HFFc6 (cell line): ENCODE measurements at places on chromosomes 16 and 17. TPM values are rescaled to one million over a fixed set of nuclear protein-coding genes. Genes with fewer than 3 reads are reported as not detected.

Gene ALOX15B
- not detected in 2 replicates for total RNA-seq

Gene MARCHF10
- 0.42 to 1.2 TPM (median 0.95 TPM) in 3 replicates for total RNA-seq

Gene CRISPLD2
- total RNA-seq = 15.0 to 17.3 TPM (median 17.0 TPM) in 3 replicates

Gene KRT15
- 6.1 to 8.6 TPM (median 7.7 TPM) in 3 replicates for total RNA-seq

Gene TLCD3A
- total RNA-seq = 30.8 to 35.9 TPM (median 31.4 TPM) in 3 replicates

Gene RAB26
- 0.27 to 1.2 TPM (median 0.64 TPM) in 3 replicates for total RNA-seq

Gene TAT
- not detected in 3 replicates for total RNA-seq

Gene CORO1A
- total RNA-seq = 2.9 to 3.6 TPM (median 3.5 TPM) in 3 replicates

- DNase-seq = peak; percentile 50
Observed at GRCh38 chr16:4176906-4177417, 60.7 kb upstream of the ADCY9 start.

DNA sequence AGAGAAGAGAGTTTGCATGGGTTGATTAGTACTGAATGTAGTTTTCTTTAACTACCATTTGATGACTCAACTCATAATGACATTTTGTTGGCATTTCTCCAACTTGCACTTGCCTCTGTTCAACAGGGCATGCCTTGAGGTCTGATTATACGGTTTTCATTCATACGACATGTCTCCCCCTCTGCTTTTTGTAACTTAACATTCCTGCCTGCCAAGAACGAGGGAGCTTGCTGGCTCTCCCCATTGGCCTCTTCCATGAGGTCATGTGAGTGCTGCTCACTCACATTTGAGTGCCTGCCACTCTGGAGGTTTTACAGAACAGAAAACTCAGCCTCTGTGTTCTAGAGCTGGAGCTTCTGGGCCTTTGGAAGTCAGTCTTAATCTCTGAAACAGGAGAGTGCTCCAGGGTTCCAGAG lies 19.7 kb downstream of the MAP2K6 start:
- DNase-seq = no peak

- DNase-seq = no peak
Observed at GRCh38 chr16:77414752-77415231, 20.0 kb downstream of the ADAMTS18 start.

DNA sequence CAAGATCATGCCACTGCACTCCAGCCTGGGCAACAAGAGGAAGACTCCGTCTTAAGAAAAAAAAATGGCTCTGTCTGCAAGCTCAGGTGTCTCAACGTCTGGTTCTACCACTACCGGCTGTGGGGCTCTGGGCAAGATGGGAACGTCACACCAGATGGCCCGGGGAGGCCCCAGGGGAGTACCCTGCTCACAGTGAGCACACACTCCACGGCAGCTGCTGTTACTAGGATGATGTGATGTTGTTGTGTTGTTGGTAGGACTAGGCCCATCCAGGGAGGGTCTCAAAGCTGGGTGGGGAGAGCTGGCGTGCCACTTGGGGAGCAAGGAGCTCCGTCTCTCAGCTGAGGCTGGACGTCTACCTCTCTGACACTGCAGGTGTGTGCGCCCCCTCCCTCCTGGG lies 9.4 kb upstream of the NPTX1 start:
- no peak for DNase-seq

DNA sequence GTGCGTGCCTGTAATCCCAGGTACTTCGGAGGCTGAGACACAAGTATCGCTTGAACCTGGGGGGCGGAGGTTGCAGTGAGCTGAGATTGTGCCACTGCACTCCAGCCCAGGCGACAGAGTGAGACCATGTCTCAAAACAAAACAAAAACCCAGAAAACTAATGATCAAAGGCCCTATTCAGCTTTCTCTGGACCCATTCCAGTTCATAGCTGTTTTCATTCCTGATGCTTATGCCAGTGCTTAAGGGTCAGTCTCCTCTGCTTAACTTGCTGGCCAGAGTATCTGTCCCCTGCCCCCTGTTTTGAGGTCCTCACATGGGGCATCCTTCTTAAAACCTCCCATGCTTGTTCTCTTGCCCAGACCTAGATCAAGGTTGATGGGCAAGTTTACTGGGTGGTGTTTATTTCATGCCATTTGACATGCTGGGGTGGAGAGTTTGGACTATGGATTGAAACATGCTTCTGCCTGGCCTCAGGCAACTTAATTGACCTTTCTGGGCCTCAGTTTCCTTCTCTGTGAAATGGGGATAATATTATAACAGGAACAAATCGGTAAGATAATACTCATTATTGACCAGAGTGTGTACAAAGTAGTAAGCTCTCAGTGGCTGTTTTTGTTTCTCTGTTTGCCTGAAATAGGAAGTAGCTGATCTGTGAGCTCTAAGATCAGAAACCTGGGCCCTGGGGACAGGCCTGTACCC lies 369.8 kb downstream of the CPPED1 start:
- no peak for DNase-seq

GRCh38 chr17:64774888-64775540 lies 112.9 kb upstream of the SMURF2 start:
- no peak for DNase-seq

GRCh38 chr16:74998481-74999218 lies at the start of gene ZNRF1:
Gene ZNRF1, plus strand, starts transcription at chr16:74999024. Its CDS starts 648 bp downstream, at chr16:74999672.
- DNase-seq = peak; percentile 51

GRCh38 chr16:19472482-19472881 lies 49.4 kb downstream of the GDE1 start:
- no peak for DNase-seq

DNA sequence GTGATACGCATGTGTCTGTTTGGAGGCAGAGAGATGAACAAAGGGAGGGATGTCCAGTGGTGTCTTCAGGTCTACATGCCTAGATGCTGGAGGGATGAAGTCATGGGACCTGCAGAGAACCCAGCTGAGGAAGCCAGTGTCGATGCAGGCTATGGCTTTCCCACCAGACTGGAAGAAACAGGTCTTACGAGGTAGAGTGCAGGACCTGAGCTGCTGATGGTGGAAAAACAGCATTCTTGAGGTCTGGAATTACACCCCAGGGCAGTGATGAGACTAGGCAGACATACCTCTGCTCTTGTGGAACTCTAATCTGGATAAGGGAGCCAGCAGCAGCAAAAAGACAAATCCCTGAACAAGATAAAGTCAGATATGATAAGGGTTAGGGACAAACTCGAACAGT lies 37.4 kb downstream of the ARSG start:
- no peak for DNase-seq

DNA sequence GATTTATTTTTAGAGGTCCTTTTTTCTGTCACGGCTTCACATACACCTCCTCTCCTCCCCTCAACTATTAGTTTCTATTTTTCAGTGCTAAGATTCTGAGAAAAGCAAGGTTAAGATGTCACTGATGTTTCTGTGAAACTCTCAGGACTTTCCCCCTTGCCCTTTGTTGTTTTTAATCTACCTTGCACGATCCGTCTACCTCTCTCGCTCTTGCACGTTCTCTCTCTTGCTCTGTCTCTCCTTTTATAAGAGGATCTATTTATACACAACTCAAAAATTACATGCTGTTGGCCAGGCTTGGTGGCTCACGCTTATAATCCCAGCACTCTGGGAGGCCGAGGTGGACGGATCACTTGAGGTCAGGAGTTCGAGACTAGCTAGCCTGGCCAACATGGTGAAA lies 43.6 kb downstream of the RPA1 start:
- no peak for DNase-seq
